ENCODE measurements at places on chromosomes 1 and 21.

GRCh38 chr1:75719810-75720209 lies 4.7 kb upstream of the ACADM start:
- no peak for DNase-seq

GRCh38 chr1:156138458-156138867 lies 14.9 kb upstream of the SEMA4A start:
- no peak for DNase-seq

DNA sequence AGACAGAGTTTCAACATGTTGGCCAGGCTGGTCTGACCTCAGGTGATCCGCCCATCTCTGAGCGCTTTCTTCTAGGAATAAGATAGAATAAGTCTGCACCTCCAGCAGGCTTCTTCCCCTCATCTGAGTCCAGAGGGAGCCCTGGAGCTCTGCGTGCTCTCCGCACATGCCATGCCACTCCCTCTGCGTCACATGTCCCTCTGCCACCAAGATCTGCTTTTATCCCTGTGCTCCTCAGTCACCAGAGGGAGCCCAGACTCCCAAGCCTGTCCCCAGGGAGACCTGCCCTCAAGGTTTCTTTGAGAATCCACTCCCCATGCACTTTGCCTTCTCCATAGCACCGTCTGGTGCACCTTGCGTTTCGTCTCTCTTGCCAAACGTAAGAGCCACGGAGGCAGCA lies 213.0 kb downstream of the CAMTA1 start:
- DNase-seq, result no peak

- no peak for DNase-seq
These were observed 1470.7 kb downstream of the NCAM2 start for GRCh38 chr21:22468893-22469292.

DNA sequence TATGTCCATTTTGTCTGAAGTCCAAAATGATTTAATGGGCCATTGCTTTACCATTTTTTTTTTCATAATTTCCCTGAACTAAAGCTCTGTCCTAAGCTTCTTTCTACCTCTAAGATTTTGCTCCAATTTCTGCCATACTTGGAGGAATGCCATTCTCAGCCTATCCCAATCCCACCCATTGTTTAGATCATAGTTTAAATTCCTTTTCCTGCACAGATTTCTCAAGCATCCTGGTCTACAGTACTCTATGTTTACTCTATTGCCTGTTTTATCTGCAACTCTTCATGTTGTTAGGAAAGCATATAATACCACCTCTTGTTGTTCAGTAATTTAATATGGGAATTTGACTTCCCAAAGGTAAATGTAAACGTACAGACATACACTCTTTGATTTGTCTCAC lies 30.8 kb downstream of the ADAMTS1 start:
- DNase-seq, result no peak

Measured in stimulated activated CD8-positive, alpha-beta memory T cell treated with anti-CD3 and anti-CD28 coated beads, Interleukin-2, amount 100 ng/mL, for 1 hour (primary cell).